ENCODE measurements at places on chromosomes 11 and 22. TPM values are rescaled to one million over a fixed set of nuclear protein-coding genes. Genes with fewer than 3 reads are reported as not detected.

GRCh38 chr11:29755474-29755873 lies 261.4 kb downstream of the KCNA4 start:
- no peak overlapping the region for H3K27ac ChIP-seq
- H3K27me3 ChIP-seq = peaks cover 1% of the 10 kb centered on the region
- H3K36me3 ChIP-seq = no peaks in the 10 kb centered on the region
- no peak overlapping the region for H3K4me3 ChIP-seq

- H3K36me3 ChIP-seq = peaks cover 7% of the 10 kb centered on the region
- H3K27ac ChIP-seq = no peak overlapping the region
- H3K4me1 ChIP-seq = peaks cover 23% of the 10 kb centered on the region
- no peak for DNase-seq
- H3K27me3 ChIP-seq = peaks cover 4% of the 10 kb centered on the region
- H3K4me3 ChIP-seq = no peak overlapping the region
Measured at GRCh38 chr22:32261306-32261705, 6.2 kb upstream of the SLC5A4 start.

DNA sequence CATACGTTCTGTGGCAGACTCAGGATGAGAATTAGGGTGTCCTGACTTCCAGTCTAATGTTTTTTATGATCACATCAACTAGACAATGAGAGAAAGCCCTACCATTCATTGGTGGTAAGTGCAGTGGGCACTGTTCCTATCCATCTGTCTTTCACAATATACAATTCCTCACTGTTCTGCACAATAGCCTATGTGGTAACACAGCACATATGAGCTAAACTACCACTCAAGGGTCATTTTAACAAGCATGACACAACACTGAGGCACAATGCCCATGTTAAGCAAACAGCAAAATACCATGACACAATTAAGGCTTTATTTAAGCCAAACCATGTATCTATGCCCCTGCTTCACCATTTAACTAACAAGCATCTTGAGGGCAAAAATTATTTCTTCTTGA lies 52.3 kb downstream of the SIK3 start:
- peaks cover 39% of the 10 kb centered on the region for H3K4me1 ChIP-seq
- no peak overlapping the region for H3K4me3 ChIP-seq
- no peaks in the 10 kb centered on the region for H3K36me3 ChIP-seq
- no peak for DNase-seq
- H3K27me3 ChIP-seq = no peaks in the 10 kb centered on the region

DNA sequence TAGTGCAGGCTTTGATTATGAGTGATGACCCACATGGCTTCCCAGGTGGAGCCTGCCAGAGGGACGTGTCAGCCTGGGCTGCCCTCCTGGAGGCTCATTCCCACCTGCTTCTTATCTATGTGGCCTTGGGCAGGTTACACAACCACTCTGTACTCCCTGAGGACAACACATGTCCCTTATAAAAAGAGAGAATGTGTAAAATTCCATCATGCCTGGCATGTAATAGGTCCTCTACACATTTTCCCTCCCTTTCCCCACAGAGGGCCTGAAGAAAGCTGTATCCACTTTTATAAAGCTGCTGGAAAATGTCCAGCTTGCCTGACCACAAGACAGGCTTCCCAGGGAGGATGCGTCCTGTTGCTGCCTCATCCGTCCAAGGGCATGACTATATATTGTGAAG lies 55.0 kb upstream of the VSTM5 start:
- H3K4me1 ChIP-seq = no peaks in the 10 kb centered on the region
- H3K27me3 ChIP-seq = peaks cover 4% of the 10 kb centered on the region
- H3K27ac ChIP-seq = no peak overlapping the region
- H3K4me3 ChIP-seq = no peak overlapping the region

SULT4A1 gene
- 16.5 TPM for total RNA-seq

DGCR6 gene
- 1.1 TPM for total RNA-seq

YPEL4 gene
- not detected for total RNA-seq

Data from endothelial cell (in vitro differentiated cells).